Brain (organoid and tissue), 16 donors: ENCODE measurements at places on chromosomes 6 and 20. TPM values are rescaled to one million over a fixed set of nuclear protein-coding genes. Genes with fewer than 3 reads are reported as not detected.

DNA sequence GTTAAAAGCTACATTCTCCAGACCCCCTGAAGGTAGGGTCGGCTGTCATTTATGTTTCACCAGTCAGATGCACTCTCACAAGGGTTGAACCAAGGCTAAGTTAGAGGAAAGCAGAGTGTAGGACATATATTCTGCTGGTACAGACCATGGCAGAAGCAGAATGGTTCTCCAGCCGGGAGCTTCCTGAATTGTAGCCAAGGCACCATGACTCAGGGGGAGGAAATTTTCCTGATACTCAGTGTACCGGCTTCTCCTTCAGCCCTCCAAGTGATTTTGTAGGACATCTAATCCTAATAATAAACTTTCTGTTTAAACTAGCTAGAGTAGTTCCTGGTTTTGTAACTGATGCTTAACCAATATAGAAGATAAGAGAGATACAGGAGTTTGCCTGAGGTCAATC lies 14.2 kb upstream of the SLPI start:
- no peak for DNase-seq

DNA sequence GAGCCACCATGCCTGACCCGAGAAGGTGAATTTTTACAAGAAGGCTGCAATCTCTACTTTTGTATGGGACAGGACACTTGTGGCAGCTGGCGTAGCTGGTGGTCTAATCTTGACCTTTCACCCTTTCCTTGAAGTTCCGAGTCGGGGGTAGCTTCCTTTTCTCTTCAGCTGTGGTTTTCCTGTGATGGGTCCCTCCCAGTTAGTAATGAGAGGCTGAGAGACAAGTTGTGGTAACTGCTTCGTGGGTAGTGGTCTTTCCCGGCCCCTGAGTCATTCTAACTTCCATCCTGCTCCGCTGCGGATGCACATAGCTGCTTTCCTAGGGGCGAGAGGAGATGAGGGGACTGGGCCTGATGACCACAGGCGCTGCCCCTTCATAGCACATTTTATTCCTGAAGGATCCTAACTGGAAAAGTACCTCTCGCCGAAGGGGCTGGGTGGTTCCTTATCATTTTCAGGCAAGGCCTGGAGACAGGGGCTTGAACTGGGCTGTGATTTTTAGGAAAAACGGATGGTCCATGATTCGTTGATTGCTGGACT lies 3.1 kb downstream of the SYNJ2 start:
- no peak for DNase-seq

DNA sequence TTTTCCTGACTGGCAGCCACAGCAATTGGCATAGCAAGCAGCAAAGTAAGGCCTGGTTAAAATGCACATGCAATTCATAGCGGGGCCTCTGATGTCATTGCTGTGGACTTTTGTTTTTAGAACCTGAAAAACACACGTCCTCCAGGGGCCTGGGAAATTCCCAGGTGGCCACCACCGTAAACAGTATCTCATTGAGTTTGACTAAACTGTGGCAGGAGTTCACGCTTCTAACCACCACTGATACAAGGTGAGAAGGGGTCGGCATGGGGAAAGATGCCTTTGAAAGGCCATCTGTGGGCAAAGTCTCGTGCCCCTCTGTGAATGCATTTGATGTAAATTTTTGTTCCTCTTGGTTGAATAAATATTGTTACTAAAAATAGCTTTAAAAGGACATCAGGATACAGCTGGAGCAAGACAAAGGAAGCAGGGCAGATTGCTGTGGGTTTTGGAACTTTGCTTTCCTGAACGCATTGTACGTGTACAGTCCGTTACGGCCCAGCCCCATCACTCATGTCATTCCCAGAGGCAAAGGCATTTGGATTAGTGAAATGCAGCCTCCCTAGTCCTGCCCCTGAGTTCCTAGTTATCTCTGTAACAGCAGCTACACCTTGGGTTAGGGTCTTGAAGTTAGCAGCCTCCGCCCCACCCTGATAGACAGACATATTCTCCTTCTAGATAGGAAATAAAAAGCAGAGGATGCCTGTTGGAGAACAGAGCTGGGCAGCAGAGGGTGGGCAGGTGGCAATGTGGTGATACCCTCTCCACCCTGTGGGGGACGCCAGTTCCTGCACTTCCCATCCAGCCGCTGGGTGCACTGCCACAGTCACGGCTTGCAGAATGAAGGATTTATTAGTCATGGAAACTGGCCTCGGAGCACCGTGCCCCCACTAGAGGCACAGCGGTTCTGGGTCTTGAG lies 80.3 kb downstream of the ZDHHC14 start:
- DNase-seq = no peak

Gene EDN1
- polyA plus RNA-seq = 5.1 TPM

GRCh38 chr6:87174078-87174579 lies 18.8 kb downstream of the ZNF292 start:
- no peak for DNase-seq

GRCh38 chr6:155549028-155549798 lies 93.6 kb upstream of the NOX3 start:
- DNase-seq = no peak

Gene GRIK2
- polyA plus RNA-seq = 0.64 TPM
